ENCODE measurements at places on chromosomes 5 and 9.

DNA sequence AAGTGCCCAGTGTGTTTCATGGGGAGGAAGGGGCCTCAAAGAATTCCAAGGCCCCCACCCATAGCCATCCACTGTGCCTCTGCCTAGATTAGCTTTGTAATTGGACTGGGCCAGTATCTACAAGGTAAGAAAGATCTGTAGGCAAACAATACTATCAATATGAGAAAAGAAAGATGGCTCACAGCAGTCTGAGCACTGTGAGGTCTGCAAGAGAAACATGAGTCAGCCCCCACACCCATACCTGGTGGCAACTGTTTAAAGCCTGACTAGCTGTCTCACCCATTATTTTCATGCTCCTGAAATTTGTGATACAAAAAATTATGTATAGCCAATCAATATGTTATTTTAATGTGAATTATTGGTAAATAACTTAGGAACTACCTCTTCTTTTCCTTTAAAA is 10.0 kb upstream of the ZNF483 start:
- DNase-seq, result no peak

DNA sequence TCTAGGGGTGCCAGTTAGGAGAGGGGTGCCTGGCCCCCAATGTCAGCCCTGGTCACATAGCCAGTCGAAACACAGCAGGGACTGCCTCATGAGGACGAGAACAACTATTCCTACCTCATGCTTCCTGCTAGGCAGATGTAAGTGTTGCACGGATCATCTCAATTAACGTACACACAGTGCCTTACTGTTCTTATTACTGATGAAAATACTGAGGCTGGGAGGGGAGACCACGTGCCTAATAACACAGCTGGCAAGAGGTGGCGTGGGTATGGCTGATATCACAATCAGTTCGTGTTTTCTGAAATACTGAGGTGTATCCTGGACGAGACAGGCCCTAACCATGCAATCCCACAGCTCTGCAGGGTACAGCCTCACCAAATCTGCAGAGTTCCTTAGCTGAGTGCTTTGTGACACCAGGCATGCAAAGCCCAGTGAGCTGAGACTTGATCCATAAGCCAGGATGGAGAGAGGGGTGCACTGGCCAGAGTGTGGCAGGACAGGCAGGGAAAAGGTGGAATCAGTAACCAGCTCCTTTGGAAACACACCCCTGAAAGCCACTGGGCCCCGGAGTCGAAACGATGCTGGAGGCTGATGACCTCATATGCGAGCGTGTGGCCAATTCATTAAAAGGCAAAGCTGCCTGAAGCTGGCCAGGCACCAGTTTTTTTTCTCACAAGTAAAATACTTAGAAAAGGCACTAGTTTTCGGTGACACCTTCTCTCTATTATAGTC is 63.9 kb downstream of the PRRT1B start:
- DNase-seq, result peak; percentile 63

DNA sequence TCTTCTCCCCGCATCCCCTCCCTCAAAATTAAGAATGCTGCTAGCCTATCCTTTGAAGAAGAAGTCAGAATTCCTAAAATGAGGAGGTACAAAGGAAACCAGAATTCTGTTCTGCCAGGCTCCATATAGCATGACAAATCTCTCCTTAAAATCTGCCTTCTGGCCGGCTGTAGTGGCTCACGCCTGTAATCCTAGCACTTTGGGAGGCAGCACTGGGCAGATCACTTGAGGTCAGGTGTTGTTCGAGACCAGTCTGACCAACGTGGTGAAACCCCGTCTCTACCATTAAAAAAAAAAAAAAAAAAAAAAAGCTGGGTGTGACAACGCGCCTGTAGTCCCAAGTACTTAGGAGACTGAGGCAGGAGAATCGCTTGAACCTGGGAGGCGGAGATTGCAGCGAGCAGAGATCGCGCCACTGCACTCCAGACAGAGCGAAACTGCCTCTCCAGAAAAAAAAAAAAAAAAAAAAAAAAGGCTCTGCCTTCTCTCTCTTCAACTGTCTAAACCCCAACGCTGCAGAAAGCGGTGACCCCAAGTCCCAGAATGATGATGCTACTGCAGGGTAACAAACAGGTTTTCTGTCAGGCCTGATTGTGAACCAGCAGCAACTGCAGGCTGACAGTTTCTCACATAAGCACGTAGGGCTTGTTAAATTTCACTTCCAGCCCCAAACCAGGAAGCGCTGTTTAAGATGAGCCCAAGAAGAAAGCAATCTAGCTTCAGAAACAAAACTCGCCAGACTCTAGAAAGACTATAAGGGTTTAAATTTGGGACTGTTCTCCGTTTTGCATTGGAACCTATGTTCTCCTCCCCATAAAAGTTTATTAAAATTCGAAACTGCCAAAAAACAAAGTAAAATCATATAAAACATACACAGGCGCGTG is 963 bp upstream of the CAST start:
- no peak for DNase-seq

- DNase-seq, result peak; percentile 3
Observed at GRCh38 chr9:104776797-104777196, 12.9 kb downstream of the NIPSNAP3B start.

DNA sequence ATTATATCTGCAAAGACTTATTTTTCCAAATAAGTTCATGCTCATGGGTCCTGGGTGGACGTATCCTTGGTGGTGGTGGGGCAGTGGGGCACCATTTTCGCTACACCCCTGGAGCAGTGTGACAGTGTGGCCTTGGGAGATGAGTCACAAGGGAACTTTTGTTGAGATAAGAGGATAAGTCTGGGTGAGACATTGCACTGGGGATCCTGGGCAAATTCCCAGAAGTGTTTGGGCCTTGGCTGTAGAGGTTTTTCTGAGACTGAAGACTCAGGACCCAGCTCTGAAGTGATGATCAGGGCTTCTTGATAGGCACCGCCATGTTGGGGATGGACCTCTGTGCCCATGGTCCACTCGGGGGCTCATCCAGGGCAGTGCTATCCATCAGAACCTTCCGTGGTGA is 149.4 kb downstream of the MACROH2A1 start:
- DNase-seq, result no peak
